ENCODE measurements at places on chromosomes 1 and 21.

DNA sequence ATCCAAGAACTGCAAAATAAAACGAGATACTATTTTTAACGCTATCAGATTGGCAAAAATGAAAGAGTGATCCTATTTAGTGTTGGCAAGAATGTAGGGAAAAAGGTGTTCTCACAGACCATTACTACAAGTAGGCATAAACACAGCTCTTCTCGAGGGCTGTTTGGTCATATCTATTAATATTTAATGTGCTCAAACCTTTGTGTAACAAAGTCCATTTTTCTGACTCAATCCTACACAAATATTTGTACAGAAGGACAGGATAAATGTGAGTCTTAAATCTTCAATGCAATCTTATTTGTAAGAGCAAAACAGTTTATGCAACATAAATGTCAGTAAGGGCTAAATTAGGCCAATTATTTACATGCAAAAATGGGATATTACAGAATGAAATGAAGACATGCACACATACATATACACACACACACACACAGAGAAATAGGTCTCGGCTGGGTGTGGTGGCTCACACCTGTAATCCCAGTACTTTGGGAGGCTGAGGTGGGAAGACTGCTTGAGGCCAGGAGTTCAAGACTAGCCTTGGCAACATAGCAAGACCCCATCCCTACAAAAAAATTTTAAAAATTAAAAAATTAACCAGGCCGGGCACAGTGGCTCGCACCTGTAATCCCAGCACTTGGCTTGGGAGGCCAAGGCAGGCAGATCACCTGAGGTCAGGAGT, 17.7 kb downstream of the DHCR24 start:
- DNase-seq: no peak

DNA sequence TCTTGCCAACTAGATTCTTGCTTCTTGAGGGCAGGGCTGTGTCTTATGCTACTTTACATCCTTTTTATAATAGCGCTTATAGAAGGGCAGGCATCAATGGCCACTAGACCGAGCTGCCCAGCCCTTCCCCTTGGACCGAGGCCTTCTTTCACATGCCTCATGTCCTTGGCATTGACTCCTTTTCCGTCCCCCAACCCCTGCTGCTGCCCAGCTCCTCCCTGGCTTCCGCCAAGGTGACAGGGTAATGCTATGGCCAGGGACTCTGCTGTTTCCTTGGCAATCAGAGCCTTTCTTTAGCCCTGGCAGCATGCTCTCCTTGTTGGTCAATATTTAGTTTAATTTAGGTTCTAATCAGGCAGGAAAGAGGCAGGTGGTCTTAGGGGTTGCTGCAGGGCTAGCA, 48.2 kb downstream of the DDX20 start:
- no peak for DNase-seq

DNA sequence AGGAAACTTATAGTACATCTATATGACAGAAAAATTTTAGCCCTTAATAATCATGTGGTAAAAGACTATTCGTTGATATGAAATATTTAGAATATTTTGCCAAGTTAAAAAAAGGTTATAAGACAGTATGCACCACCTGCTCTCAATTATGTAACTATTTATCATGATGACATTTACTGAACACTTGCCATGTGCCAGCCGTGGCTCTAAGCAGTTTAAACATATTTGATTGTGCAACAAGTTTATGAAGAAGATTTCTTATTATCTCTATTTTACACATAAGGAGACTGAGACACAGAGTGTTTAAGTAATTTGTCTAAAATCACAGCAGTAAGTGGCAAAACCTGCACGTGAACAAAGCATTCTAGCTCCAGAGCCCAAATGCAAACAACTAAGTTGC, 199.3 kb upstream of the JUN start:
- DNase-seq: no peak

DNA sequence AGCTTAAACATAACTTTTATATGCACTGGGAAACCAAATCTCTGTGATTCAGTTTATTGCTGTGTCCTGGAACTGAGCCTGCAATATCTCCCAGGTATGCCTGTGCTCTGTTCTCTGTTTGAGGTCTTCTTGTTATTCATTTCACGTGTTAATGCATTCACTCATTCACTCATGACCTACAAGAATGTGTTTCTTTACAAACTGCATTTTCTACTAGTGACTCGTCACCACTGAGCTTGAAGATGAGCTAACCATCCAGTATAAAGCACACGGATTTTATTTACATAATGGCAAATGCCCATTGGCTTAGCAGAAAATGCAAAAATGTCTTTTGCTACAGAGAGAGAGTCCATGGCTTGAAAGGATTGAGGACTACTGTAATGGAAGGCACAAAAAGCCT, 75.0 kb upstream of the DUSP10 start:
- no peak for DNase-seq

- DNase-seq: no peak
These were observed 84.7 kb downstream of the OBSCN start for GRCh38 chr1:228292609-228292911.

DNA sequence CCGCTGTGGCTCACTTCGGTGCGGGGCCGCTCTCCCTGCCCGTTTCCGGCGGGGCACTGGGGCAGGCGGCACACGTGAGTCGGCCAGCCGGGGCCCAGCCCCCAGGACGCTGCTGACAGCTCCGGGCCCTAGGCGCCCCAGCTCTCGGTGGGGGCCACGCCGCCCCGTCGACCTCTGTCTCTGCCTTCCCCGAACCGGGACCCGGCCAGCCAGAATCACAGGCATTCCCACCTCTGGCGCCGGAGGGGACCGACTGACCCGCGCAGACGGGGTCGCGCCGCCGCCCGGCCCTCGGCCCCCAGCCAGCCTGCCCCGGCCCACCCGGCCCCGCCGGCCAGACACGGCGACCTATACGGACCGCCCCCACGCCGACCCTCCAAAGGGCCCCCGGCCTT, 755 bp downstream of the SCMH1 start:
- DNase-seq: peak; percentile 76

DNA sequence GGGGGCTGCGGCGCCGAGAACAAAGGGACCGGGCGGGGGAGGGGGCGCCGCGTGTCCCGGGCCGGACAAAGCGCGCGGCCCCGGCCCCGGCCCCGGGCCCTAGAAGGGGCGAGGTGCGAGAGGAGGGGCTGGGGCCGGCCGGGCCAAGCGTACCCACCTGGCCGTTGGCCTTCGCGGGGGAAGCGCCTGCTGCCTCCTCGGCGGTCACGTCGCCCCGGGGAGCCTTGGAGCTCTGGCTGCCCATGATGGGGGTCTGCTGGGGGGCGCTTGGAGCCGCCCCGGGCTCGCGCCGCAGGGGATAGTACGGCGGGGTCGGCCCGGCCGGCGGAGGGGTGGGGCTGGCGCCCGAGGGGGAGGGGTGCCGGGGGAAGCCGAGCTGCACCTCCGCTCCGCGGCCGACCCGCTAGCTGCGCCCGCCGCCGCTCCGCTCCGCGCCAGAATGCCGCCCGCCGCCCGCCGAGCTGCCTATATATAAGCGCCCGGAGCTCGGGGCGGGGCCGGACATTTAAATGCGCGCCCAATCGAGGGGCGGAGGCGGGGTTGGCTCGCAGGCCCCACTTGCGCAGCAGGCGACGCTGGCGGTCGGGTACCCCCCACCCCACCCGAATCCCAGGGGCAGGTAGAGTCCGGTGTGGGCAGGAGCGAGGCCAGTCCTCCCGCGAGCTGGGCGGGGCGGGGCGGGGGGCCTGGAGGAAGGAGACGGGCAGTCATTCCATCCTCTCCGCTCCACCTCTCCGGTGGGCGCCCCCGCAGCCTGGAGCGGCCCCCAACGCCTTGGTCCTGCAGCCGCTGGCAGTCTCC, at the start of gene MARCKSL1:
Gene MARCKSL1, minus strand, starts transcription at position 444 of the 801 bp plus-strand sequence. Its CDS starts 200 bp downstream, at position 244.
- peak; percentile 88 for DNase-seq

DNA sequence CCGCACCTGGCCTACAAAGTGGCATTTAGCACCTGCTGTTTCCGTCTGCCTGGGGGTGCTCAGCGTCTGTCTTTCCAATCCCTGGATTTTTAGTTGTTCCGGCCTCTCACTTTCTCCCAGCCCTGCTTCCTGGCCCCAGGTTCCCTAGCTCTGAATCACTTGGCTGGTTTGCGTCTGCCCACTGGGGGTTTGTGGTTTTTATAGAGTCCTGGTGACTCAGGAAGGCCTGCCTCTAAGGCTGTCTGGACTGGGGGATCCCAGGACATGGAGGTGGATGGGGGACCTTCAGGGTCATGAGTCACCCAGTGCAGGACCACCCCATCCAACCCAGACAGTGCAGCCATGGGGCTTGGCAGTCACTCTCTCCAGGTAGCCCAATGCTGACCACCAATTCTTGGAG, 53.5 kb downstream of the MRPL37 start:
- DNase-seq: no peak

GRCh38 chr1:221829327-221830015, 87.6 kb upstream of the DUSP10 start:
- DNase-seq: no peak

DNA sequence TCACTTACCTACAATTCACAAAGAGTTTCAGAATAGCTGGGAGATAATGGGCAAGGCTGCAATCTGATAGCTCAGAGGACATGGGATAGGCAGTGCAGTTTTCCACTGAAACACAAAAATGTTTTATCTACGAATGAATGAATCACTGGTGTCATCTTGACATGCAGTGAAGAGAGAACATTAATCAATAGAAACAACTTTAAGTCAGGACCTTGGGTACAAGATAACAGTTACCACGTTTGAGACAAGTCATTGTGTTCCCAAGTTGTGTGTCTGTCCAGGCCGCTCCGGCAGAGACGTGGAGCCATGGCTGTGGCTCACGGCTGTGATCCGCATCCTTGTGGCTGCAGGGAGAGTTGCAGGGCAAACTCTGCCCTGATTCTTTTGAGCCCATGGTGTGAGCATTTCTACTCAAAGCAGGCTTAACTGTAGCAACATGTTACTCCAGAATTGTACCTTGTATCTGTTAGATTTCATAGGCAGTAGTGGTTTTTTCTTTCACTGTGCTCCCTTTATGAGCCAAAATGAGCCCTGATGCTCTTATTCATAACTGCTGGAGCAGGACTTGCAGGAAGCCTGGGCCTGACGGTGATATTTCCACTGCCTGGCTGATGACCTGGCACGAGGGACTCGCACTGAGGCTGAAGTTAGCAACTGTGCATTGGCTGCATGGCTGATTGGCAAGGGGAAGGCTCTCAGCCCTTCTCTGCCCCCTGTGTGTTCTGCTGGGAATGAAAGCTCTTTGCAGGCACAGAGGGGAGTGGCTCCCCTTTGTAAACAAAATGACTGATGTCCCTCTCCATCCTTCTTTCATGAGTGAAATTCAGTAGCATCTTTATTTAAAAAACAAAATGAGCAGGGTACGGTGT, 465.2 kb downstream of the AJAP1 start:
- DNase-seq: no peak

DNA sequence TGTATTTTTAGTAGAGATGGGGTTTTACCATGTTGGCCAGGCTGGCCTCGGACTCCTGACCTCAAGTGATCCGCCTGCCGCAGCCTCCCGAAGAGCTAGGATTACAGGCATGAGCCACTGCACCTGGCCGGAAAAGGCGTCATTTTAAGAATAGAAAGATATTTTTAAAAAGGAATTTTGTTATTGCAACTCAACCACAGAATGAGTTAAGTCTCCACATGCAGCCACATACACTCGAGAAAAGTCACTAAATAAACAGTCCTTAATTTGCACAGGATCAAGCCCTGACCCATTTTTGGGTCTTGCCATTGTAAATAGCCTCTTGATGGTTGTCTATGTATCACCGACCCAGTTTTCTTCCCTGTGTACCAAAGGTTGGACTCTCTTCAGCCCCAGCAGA, 85.5 kb downstream of the FBXO2 start:
- no peak for DNase-seq

GRCh38 chr1:59427155-59427554, 130.3 kb downstream of the FGGY start:
- DNase-seq: no peak

DNA sequence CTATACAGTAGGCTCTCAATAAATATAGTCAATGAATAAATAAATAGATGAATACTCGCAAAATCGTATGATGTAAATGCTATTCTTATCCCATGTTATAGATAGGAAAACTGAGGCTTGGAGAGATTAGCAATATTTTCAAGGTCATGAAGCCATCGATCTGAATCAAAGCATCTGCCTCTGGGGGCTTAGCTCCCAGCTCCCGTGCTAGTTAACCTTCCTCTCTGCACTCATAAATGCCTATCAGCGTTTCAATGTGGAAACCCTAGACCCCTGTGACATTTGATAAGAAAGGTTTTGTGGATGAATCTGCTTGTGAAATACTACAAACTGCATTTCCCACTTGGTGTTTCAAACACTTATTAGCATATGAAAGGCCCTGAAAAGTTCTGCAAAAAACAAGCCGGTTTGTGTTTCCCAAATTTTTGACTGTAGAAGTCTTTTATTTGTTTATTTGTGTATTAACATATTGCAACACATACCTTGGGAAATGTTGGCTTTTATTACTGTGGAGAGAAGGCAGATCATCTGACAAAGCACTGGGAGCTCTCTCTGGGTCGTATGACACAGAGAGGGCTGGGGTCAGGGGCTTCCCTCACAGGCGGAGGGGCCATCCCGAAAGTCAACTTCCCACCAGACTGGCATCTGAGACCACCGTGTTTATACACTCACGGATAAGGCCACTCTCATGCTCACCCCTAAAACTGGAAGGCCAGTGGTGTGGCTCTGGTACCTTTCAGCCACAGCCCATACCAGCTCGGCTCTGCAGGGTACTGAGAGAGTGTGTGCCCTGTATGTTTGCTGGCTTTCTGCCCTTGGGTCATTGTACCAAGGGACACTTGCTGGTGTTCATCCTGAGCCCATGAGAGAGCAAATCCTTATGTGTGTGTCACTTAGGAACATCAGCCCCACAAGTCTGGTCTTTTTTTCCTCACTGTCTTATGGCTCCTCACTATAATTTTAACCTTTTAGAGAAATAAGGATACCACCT, 993 bp upstream of the PROK1 start:
- no peak for DNase-seq

GRCh38 chr1:54972436-54972835, 8.0 kb upstream of the TMEM61 start:
- DNase-seq: no peak

- DNase-seq: peak; percentile 90
These were observed at the start of gene PADI2 for GRCh38 chr1:17119076-17119772. Gene PADI2 (minus strand): TSS chr1:17119451. CDS start chr1:17119371, 80 bp downstream.

GRCh38 chr1:193087893-193088292, 17.3 kb downstream of the GLRX2 start:
- DNase-seq: no peak

DNA sequence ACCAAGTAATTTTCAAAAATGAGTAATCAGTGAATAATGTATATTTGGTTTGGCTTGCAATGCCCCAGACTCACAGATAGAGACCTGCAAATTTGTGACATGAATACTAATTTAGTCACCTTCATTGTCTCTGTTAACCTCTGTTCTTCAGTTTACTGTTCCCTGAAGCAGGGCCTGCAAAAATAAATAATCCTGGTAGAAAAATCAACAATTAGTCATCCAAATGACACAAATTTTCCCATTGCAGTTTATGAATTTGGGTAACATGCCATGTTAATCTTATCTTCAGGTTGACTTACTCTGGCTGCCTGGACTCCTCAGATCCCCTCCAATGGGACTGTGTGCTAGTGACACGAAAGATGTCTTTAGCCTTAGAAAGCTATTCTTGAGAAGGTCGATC, 289.5 kb downstream of the PAPPA2 start:
- DNase-seq: no peak

DNA sequence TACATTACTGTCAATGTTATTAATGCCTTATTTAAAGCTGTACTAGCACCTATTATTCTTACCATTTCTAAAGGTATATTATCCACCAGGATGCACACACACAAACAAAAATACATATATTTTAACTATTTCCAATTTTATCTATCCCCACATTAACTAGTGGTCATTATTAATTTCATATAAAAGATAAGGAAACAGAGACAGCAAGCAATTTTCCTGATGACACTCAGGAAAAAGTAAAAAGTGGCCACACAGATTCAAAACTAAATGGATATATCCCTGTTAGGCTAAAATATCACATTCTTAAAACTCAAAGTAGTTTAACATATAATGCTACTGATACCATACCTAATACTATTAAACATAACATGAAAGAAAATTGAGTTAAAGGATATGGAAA, 534.1 kb downstream of the KCNT2 start:
- DNase-seq: no peak
